Activated effector memory CD4-positive, alpha-beta T cell treated with anti-CD3 and anti-CD28 coated beads, Interleukin-2, amount 50 U/mL, for 16 hours (primary cell): ENCODE measurements at places on chromosomes 7 and 10.

DNA sequence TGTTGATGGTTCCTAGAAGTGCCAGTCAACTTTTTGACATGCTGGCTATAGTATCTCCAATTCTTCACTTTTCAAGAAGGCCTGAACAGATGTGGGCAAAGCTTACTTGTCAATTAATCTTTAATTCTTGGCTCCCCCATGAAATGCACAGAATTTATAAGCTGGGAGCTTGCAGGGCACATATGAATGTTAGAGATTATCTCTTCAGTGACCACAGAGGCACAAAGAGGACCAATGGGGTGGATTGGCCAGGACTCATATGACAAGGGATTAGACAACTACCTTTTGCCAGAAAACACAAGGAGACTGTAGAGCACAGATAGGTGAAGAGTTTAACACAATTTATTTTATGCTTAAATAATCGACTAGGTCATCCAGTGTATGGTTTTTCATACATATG is 121.7 kb upstream of the CCDC6 start:
- no peak for DNase-seq

DNA sequence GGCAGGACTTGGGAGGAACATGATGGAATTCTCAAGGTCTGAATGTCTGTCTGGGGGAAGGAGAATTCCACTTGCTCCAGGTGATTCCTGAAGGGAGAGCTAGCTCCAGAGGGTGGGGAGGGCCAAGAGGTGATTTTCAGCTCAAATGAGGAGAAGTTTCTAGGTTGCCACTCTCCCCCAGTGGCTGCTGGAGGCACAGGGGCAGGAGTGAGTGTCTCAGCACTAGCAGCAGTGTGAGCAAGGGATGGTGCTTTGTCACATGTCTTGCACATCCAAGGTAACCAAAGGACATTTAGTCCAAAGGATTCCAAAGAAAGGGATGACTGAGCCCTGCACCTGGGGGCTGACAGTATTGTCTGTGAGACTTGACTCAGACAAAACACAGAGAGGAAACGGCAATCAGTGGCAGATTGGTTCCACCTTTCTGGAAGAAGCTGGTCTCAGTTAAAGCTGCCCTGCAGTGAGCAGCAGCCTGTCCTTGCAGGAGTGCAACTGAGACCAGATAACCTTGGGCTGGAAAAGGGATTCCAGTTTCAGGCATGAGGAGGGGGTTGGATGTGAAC is 51.2 kb upstream of the PCBD1 start:
- no peak for DNase-seq

DNA sequence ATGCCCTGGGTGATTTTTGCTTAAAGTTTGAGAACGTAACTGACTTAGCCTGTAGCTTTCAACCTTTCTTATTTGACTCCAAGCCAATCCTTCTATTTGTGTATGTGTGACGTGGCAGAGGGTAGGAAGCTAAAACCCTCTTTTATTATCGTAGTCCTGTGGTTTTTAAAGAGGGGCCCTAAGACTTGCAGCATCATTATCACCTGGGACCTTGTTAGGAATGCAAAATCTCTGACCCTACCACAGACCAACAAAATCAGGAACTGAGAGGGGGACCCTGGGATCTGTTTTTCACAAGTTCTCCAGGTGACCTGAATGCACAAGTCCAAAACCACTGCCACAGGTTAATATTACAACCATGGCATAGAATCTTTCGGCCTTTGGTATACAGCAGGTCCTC is 80.1 kb downstream of the OSBPL3 start:
- DNase-seq, result no peak

- DNase-seq, result no peak
Observed at GRCh38 chr7:150719960-150720891, 3.8 kb downstream of the GIMAP1 start.

- no peak for DNase-seq
Observed at GRCh38 chr7:106273009-106273668, 11.6 kb downstream of the NAMPT start.
